ENCODE measurements at places on chromosomes 1 and 21. TPM values are rescaled to one million over a fixed set of nuclear protein-coding genes. Genes with fewer than 3 reads are reported as not detected.

DNA sequence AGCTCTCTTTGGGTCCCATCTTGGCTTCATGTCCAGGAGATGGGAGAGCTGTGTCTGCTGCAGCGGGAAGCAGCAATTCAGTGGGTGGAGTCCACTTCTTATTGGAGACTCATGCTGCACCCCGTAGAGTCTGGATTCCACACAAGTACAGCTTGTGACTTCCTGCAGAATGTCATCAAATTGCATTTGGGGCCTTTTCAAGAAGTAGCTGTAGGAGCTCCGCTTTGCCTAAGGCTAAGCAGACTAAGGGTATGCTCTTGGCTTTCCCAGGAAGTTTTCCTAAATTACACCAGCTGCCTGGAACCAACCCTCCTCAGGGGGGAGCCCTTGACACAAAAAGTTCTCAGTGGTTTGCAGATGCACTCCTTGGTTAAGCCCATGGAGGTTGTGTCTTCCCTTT, 5.7 kb upstream of the MOB3C start:
- no peak for DNase-seq

GRCh38 chr21:45801129-45801964, 157.8 kb downstream of the PCBP3 start:
- DNase-seq: peak; percentile 68

- DNase-seq: no peak
Observed at GRCh38 chr1:15296585-15297321, 49.7 kb downstream of the FHAD1 start.

DNA sequence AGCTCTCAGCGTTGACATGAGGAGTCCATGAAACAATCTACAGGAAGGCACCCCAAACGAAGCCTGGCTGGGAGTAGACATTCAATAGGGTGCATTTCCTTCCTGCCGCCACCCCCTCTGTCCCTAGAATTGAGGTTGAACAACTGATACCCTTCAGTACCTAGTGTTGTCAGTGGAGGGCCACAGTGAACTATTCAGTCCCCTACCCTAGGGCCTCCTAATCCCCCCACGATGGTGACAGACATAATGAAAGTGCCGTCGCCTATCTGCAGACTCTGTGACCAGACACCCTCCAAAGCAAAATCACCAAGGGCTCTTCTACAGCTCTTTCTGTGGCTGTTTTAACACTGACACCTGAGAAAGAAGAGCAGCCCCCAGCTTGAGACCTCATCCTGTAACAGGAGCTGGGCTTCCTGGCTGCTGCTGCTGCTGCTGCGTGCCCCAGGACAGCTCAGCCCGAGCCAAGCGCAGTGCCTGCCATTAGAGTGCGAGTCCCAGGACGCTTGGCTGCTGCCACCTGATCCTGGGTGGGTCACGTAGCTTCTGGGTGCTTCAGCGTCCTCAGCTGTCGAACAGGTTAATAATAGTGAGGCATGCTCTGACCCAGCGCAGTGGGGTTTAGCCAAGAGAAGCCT, 183.0 kb downstream of the ZBTB18 start:
- DNase-seq: no peak

- no peak for DNase-seq
Observed at GRCh38 chr1:47569681-47570470, 132.0 kb downstream of the FOXD2 start.

DNA sequence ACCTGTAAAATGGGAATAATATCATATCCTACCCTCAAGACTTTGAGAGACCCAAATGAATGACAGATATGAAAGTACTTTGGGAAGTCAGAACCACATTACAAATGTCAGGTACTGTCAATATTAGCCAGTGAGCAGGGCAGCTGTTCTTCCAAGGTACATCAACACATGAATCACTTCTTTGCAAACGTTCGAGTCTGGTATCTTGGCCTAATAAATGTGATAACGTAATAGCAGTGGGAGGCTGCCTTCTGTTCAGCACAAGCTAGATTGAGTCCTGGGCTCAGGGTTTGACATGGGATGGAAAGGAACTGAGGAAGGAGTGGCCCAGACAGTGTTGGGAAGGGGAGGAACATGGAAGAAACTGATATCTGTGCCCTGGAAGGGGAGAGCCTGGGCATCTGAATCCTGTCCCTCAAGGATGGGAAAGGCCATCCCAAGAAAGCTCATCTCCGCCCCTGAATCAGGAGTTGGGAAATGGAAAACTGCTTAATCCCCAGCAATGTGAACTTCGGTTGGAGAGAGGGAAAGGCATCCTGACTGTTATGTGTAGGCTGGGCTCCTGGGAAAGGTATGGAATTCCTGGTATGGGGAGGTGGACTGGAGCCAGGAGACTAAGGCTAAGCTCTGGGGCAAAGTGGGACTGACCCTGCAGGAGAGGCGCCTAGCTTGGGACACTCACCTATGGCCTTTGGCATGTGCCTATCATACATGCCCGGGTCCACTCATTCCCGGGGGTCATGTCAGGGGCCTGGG, 14.3 kb downstream of the KCNC4 start:
- no peak for DNase-seq

DNA sequence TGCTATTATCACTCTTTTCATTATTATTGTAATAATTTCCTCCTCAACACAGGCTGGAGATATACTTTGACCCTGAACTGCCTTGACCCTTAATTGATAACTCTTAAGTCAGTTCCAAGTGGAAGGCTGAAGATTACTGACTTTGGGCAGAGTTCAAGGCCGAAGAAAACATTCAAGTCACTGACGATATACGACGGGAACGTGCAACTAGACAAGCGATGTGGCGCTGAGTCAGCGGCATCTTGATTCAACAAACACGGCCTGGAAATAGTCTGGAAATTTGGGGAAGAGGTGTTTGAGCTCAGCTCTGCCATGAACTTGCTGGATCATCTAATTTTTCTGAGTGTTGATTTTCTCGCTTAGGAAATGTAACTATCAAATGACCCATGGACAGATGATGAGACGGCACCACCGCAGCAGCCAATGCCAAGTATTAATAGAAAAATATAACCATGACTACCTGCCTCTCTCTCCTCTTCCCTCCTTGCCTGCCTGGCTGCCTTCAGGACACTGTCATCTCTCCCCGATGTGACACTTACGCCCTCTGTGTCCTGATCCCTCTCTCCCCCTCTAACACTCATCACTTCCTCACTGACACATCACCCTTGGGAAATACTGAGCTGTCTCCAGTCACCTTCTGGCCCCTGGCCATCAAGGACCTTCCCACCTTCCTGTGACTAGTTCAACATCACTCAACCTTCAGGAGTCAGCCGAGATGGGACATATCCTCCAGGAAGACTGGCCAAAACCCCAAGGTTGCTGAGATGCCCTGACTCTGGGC, 49.4 kb downstream of the TMCO4 start:
- no peak for DNase-seq

DNA sequence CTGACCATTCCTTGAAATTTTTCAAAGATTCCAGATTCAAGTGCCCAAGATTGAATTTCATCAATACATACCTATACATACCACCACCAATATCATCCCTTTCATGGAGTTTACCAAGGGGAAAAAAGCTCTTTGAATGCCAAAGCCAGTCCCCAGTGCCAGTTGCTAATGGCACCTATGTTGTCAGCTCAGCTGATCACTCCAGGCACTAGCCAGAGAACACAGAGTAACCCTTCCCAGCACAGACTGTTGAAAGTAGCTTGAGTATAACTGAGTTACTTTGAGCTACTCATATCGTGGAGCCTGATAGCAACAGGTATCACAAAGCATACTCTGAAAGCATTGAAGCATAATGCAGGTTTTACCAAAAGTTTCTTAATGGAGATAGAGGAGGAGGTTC, 133.9 kb upstream of the NFIA start:
- no peak for DNase-seq

GRCh38 chr1:29172415-29172939, 9.2 kb downstream of the SRSF4 start:
- DNase-seq: no peak

DNA sequence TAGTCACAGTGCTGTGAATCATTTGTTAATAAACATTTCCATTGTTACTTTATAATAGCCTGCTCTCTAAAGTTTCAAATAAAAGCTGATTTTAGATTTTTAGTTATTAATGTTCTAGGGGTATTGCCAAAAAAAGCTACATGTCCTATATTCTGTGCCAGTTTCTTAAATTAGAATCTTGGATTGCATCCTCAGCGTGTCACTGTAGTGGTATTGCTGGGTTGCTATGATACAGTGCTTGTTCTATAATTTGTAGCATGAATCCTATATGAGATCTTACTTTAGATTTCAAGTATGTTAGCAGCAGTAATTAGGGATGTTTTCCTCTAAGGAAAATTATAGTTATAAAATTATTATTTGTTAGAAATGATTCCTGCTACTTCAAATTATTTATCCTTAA, 16.4 kb downstream of the PPP2R5A start:
- DNase-seq: no peak

DNA sequence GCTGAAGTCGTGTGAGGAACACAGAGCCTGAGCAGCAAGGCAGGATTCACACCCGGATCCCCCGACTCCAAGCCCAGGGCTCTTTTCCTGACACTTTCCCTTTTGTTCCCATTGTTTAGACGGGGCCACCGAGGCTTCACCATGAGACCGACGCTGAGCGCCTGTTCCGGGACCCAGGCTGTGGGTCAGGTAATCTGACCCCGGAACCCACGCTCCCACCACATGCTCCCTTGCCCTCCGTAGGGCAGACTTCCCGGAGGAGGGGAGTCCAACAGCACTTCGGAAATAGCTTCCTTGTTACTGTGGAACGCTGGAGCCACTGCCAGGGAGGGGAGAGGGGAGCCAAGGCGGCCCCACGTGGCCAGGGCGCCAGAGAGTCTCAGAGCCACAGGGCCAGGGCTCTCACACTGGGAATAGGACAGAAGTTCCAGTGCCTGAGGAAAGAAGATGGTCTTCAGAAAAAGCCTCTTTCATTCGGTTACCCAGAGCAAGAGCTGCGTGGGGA, 18.4 kb downstream of the RUNX3 start:
- DNase-seq: no peak

- DNase-seq: no peak
Observed at GRCh38 chr1:169368406-169368769, 393 bp downstream of the BLZF1 start.

DNA sequence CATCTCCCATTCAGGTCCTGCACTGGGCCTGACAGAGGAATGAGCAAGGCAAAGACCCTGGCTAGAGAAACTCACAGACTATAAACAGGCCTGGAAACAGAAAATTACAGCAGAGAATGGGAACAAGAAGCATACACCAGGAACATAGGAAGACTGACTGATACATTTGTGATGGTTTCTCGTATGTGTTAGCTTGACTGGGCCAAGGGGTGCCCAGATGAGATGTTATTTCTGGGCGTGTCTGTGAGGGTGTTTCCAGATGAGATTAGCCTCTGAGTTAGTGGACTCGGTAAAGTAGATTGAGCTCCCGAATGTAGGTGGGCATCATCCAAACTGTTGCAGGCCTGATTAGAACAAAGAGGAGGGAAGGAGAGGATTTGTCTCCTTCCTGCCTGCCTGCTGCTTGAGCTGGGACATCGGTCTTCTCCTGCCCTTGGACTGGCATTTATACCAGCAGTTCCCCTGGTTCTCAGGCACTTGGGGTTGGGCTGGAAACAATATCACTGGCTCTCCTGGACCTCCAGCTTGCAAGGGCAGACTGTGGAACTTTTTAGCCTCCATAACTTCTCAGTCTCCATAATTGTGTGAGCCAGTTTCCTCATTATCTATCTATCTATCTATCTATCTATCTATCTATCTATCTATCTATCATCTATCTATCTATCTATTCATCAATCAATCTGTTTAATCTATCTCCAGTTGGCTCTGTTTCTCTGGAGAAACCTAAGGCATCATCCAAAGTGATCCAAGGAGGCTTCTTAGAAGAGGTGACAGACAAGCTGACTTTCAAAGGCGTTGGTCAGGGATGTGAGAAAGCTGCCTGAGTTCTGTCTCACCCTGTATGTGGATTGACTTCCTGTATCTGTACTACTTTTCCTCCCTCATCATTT, 9.7 kb upstream of the FOXO6 start:
- peak; percentile 12 for DNase-seq

DNA sequence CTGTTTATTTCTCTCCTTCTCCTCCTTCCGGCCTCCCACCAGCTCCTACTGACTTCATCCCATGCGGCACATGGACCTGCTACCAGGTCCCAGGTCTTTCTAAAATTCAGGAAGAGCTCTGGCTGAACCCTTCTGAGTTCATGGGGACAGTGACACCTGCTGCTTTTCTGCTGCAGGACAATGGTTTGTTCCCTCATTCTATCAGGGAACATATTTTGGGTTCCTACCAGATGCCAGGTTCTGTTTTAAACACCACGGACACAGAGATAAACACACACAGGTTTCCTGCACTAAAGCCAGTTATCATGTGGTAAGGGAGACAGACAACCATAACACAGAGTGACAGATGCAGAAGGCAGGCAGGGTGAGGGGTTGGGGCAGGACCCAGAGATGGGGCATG, 114.0 kb upstream of the RAB4A start:
- no peak for DNase-seq

DNA sequence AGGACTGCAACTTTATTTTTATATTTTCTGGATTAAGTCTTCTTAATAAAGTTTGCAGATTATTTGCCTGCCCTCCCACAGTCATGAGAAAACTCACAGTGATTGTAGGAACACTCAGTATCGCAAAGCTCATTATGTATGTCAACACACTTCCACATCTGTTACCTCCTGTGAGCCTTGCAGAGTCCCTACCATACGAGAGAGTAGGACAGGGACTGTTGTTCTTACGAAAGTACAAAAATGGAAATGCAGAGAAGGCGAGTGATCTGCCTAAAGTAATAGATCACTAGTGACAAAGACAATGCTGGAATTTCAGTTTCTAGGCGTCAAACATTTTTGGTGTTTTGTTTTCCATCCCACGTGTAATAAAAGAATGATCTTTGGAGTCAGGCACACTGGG, 131.7 kb downstream of the SYT2 start:
- DNase-seq: no peak

- DNase-seq: no peak
Observed at GRCh38 chr1:31483012-31483946, 70.3 kb downstream of the SERINC2 start.

The C1QTNF12 gene
- total RNA-seq: 4.1 TPM

The KRTAP19-1 gene
- not detected for total RNA-seq

The FCRLA gene
- 0.19 TPM for total RNA-seq
